Stimulated activated CD4-positive, alpha-beta T cell treated with anti-CD3 and anti-CD28 coated beads, Interleukin-1b, Interleukin-23, amount 100 ng/mL, for 24 hours (primary cell): ENCODE measurements at places on chromosomes 11 and 22.

- no peak for DNase-seq
Observed at GRCh38 chr11:8698917-8699441, 16.4 kb downstream of the RPL27A start.

DNA sequence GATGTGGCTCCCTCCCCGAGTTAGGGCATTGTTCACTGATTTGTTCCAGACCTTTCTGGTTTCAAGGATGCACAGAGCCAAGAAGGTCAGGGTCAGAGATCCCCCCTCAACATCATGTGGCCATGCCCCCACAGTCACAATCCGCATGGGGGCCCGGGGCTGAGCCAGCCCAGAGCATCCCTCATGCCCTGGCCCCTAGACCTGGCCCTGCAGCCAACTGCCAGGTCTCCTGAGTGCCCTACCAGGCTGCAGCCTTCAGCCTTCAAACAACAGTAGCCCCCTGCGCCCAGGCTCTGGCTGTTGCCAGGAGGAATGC lies 142.4 kb downstream of the CRYBB2 start:
- no peak for DNase-seq

DNA sequence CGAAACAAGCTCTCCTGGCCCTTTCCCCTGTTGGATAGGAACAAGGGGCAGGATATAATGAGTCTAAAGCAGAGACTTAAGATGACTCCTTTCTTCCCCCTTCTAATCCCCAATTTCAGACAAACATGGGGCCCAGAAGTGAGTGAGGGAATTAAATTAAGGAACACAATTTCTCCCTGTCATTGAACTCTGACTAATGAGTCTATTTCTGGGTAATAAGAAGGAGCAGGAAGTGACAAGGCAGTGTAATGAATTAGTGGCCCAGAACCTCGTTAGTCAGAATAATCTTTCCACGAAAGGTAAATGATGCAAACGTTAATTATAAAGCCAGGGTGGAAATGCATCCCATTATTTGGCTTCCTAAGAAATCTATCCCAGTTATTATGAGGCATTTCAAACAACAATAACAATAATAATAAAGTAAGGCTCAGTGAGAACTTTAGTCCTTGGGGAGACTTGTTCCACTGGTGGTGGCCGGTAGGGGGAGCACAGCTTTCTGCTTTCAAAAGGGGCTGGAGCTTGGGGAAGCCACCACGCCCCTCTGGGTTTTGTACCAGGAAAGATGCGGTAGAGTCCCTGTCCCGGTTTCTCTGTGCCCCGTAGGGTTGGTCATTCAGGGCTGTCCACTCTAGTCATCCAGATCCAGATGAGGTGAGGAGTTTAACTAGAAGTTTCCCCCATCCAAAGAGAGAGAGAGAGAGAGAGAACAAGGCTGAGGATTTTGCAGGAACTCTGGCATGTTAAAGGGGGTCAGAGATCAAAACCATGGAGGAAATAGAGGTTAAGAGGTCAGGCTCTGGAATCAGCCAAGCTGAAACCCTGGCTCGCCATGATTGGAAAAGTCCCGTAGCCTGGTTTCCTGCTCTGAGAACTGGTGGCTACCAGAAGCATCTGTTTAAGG lies 298.3 kb downstream of the NTM start:
- no peak for DNase-seq

GRCh38 chr11:75481922-75482606 lies 43.7 kb downstream of the GDPD5 start:
- no peak for DNase-seq

GRCh38 chr11:93686812-93687211 lies 25.3 kb downstream of the CEP295 start:
- DNase-seq: no peak

- DNase-seq: no peak
Observed at GRCh38 chr11:62306227-62306626, 7.4 kb upstream of the SCGB1D4 start.

DNA sequence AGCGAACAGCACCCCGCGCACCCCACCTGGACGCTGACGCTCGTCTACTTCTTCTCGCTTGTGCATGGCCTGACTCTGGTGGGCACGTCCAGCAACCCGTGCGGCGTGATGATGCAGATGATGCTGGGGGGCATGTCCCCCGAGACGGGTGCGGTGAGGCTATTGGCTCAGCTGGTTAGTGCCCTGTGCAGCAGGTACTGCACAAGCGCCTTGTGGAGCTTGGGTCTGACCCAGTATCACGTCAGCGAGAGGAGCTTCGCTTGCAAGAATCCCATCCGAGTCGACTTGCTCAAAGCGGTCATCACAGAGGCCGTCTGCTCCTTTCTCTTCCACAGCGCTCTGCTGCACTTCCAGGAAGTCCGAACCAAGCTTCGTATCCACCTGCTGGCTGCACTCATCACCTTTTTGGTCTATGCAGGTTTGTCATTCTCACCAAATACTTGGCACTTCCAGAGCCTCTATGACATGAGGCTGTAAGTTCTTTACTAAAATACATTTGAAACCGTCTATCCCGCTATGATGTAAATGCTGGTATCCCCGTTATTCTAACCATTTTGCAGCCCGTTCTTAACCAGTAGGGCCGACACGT lies 535 bp downstream of the AQP11 start:
- no peak for DNase-seq

DNA sequence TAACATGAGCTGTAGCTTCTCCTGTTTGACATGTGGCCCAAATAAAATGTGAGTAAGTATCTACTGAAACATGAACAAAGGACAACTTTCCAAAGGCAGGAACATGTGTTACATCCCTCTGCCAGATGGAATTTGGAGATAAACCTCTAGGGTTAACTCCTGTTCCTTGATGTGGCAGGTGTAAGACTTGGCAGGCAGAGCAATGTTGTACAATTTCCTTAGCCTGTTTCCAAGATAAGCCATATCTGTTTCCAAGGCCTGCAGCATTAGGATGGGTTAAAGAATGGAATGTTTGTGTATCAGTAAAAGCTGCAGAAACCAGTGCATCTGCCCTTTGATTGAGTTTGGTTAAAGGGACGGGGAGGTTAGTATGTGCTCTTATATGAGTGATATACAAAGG lies 8.8 kb upstream of the DNAJB13 start:
- DNase-seq: no peak

GRCh38 chr11:20109731-20110445 lies 50.4 kb downstream of the DBX1 start:
- DNase-seq: no peak

DNA sequence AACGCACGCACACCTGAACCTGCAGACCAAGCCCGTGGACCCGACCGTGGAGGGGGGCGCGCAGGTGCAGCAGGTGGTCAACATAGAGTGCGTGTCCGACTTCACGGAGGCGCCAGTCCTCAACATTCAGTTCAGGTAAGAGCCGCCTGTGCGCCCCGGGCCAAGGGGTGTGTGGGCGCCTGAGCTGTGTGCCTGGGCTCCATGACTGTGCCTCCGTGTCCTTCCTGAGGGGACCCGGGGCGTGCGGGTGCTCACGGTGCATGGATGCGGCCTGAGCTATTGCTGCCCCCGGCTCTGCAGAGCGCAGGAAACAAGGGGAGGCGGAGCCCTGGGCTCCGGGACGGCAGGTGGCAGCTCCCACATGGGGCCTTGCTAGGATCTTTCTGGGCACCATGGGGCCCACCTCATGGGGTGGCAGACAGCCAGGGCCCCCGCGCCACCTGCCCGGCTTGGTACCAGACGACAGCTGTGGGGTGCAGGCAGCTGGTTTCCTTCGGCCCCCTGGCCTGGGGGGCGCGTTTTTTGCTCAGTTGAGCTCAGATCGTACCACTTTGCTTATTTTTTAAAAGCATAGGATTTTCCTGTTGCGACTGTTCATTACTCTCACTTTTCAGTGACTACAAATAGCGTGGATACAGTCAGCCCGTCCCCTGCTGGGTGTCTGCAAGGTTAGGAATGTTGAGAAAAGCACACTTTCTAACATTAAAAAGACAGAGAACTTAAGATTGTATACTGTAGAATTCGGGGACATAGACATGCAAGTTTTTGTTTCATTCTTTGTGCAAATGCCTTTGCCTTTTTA lies 28.3 kb downstream of the MUC6 start:
- no peak for DNase-seq

DNA sequence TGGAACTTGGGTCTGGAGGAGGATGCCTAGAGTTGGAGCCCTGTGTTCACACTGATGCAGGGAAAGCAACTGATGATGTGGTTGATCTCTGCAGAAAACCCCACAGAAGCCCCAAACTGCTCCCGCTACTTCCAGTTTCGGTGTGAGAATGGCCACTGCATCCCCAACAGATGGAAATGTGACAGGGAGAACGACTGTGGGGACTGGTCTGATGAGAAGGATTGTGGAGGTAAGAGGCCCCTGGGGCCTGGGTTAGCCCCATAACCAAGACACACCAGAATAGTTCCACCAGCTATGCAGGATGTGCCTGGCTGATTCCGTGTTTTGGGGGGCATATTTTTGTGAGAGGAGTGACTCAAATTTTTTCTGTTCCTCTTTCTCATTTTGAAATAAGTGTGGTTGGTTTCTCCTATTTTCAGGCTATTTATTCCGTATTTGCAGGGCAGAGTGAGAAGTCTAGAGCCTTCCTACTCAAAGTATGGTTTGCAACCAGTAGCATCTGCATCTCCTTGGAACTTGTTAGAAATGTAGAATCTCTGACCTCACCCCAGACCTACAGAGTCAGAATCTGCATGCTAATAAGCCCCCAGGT lies 137.3 kb upstream of the SORL1-AS1 start:
- DNase-seq: no peak
